Activated CD8-positive, alpha-beta memory T cell treated with anti-CD3 and anti-CD28 coated beads for 4 hours (primary cell): ENCODE measurements at places on chromosomes 6 and 20.

GRCh38 chr20:16123623-16124022, 449.6 kb downstream of the KIF16B start:
- DNase-seq = no peak

DNA sequence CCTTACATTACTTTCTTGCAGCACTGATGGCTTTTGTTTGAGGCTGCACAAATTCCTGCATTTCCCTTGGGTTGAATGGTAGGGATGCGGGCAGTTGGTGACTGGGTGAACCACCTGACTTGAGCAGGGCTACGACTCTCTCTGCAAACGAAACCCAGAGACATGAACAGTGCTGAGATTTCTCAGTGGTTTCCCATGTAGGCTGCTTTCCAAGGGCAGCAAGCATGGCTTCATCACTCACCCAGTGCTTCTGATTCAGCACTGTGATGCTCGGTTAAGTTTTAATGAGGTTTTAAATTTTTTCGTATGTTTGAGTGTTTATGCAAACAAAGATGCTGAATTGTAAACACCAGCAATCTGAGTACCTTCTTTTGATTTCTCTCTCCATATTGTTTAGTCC, 127.2 kb downstream of the MTHFD1L start:
- no peak for DNase-seq

DNA sequence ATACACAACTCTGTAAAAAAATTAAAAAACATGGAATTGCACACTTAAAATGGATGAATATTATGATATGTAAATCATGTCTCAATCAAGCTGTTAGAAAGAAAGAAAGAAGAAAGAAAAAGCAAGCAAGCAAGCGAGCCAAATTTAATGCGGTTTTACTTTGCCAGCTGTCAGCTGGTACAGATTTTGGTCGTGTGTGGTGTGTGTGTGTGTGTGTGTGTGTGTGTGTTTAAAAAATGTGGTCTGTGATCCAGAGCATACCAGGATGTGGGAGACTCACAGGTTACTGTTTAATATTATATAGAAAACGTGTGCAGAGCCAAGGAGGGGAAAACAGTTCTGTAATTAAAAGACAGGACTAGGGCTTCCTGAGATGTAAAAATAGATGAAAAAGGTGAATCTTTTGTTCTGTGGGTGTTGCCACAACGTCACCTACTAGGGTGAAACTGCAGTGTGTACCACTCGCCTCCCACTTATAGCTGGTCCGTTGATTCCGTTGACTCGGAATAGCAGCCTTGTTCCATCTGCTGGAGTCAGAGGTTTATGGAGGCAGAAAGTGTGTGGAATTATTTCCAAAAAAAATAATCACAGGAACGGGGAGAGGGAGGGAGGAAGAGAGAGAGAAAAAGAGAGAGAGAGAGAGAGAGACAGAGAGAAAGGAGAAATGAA, 197.7 kb downstream of the BCAS1 start:
- peak; percentile 21 for DNase-seq

GRCh38 chr20:20065361-20065760, 13.0 kb downstream of the CFAP61 start:
- no peak for DNase-seq

GRCh38 chr6:45000833-45001232, 327.3 kb upstream of the RUNX2 start:
- no peak for DNase-seq

DNA sequence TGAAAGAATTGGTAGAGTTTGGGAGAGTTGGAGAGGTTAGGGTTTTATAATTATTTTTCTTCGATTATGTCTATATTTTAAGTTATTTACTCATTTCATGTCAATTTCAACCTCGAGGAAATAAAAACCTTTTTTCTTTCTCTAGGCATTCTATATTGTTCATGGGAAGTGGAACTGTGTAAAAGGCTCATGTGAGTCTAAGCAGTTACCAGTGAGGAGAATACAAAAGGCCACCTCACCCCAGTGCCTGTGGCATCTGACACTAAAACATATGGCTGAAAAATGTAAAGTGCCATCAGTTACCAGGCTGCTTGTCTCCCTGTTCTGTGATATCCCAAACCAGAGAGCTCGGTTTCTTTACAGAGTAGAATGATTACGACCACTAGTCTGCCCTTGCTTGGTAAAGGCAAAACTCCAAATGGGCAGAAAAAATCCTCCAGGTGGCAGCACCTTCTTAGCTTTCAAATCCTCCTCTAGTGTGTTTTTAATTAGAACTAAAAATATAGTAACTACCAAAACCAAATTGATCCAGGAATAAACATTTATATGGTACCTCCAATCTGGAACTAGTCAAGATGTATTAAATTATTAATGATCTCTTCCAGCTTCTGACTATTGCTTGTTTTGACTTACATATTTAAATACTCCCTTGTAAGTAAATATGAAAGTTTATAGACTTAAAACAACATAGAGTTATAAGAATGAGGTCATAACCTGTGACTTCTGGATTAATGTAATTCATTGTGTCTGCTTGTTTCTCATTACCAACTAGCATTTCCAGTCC, 122.6 kb upstream of the MCHR2 start:
- no peak for DNase-seq

DNA sequence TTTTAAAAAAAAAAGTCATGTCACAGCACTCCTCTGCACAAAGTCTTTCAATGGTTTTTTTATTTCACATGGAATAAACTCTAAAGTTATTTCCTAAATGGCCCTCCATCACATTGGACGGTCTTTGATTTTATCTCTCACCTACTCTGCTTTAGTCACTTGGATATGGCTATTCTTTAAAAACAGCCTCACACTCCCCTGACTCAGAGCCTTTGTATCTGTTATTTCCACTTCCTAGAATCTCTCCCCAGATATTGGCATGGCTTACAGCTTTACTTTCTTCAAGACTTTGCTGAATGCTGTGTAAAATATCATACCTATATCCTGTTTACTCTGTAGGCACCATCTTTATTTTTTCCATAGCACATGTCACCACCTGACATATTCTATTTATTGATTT, 194.7 kb upstream of the MCHR2 start:
- DNase-seq = no peak

DNA sequence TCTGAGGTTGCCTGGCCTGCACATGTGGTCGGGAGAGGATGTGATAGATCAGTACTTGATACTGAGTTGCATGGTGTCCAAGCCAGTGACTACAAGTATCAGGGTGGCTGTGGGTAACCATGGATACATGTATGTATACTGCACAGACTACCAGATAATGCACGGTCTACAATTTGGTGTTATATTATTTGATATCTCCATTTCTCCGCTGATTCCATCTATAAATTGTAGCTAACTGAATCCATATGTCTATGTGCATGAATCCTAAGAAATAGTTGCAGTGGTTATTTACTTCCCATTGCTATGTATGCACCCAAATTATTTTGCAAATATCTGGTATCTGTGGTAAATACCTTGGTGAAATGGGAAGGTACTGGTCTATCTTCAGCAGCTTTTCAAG, 83.8 kb upstream of the KIF25 start:
- no peak for DNase-seq

DNA sequence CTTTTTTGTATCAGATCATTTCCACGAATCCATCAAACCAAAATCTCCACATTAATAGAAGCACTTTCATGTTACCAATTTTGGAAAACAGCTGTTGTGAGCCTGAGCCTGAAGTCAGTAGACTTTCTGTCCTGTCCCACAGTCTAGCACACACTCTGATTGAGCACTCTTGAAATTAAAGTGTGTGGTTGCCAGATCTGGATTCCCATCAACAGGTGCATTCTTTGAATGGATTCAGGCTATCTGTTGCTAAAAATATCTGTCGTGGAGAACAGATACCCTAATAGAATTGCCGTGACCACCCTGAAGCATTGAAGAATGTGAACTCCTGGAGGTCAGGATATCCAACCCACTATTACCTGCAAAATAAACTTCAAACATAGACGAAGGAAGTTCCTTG, 73.3 kb downstream of the TFAP2A start:
- DNase-seq = no peak

- no peak for DNase-seq
These were observed 12.2 kb upstream of the NRM start for GRCh38 chr6:30703011-30703410.

DNA sequence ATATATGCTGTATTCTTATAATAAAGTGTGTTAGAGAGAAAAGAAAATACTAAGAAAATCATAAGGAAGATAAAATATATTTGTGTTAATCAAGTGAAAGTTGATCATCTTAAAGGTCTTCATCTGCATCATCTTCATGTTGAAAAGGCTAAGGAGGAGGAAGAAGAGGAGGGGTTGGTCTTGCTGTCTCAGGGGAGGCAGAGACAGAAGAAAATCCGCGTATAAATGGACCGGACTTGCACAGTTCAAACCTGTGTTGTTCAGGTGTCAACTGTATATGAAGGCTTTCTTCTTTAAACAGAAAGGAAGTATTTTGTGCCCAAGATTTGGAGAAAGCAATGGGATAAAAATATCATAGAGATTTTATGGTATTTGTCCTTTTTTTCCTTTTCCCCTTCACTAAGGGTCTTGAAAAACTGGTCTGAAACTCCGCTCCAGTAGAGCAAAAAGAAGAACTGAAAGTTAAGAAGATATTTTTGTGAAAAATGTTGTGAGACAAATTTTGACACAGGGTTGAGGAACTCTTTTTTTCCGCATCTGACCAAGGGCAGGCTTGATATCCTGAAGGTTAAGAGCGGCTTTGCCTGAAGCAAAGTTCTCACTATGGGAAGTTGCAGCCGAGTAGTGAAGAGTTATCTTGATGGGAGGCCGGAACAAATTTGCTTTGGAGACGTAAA, 350.7 kb downstream of the LAMA2 start:
- no peak for DNase-seq

DNA sequence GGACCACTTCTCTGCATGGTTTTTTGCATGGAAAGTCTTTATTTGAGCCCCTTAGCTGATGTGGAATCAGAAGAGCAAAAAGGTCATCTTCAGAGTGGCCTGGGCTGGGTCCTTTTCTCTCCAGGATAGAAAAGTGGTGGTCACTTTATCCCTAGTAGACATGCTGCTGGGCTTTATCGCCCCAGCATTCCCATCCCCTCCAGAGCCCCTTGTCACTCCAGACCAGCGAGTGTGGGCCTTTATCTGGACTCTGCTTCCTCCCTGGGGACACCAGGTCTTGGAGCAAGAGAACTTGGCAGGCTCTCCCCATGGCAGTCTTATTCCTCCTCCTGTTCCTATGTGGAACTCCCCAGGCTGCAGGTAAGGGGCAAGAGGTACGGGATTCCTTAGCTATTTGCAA, at the start of gene LY6G6F:
Gene LY6G6F, plus strand, starts transcription at position 268 of the 400 bp plus-strand sequence. Its CDS starts 41 bp downstream, at position 309.
- no peak for DNase-seq

GRCh38 chr20:60117065-60117464, 158.8 kb downstream of the CDH26 start:
- no peak for DNase-seq

DNA sequence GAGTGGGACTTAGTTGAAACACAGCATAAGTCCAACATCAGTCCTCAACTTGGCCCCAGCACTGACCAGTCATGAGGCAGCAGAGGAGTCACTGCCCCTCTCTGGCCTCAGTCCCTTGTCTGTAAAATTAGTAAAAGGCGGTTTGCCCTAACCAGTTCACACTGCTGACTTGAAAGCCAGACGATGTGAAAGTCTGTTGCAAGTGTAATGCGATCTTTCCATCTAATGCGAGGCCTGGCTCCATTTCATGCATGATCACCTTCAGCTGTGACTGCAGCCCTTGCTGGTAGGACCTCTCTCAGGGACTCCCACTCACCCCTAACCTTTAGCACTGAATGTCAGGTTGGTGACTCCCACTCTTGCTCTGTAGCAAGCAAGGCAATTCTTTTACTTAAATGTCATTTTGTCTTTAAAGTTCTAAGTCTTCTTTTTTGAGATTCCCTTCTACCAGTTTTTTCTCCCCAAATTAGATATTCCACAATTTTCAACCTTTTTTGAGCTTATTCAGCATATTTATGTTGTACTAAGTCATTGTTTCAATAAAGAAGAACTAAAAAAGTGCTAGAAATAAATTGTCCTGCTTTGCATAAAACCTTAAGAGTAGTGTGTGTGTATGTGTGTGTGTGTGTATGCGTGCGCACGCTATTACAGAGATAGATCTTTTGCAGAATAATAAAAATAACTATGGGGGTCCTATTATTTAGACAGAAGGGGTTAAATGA, 245.5 kb downstream of the PACRG start:
- DNase-seq = no peak

GRCh38 chr20:41078329-41078728, 49.7 kb downstream of the TOP1 start:
- DNase-seq = no peak

GRCh38 chr6:137430954-137431353, 63.2 kb downstream of the OLIG3 start:
- no peak for DNase-seq

GRCh38 chr6:93341900-93342613, 77.3 kb downstream of the EPHA7 start:
- no peak for DNase-seq

DNA sequence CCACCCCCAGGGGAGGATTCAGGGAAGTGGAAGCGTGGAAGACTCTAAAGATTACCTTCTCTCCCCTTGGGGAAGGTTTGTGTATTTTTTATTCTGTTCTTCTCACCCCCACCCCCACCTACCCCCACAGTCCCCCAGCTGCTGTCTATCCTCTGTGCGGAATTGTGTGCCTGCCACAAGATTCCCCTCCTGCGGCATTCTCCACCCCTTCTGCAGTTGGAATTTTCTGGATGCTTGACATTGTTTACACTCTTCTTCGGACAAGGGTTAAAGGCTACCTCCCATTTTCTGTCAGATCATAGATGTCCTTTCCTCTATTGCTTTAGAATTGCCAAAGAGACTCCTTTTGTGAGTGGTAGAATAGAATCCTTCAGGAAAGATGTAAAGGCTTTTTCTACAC, 60.4 kb upstream of the EDN3 start:
- no peak for DNase-seq

DNA sequence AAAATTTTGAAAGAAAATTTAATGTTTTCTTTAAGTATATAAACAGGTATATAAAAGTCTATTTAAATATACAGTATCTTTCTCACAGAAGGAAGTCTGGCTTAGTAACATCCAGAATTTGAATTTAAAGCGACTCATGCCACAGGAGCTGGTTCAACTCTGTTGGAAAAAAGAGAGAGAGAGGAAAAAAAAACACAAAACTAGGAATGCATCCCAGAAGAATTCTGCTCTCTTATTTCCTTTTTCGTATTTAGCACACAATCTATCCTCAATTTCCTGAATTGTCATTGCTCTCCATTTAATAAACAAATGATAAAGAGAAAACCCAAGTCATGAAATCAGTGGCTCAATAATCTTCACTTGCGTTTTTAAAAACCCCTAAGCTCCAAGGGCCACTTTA, 107.5 kb upstream of the SCAF8 start:
- no peak for DNase-seq

GRCh38 chr6:4890627-4891026, 113.2 kb downstream of the RPP40 start:
- DNase-seq = no peak

DNA sequence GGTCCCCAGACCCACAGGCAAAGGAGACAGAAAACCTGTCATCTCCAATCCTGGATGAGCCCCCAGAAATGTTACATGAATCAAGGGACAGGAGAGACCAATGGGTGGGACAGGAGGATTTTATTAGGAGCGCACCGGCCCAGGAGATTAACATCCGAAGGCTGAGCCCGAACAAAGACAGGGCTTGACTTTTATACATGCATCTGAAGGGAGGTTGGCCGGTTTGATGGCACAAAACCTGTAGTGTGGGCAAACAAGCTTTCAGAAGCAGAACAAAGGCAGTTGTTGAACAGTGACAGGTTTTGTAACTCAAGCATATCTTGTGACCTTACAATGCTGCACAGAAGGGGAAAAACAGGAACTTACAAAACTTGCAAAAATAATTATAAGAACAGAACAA, 83.9 kb upstream of the GPR6 start:
- no peak for DNase-seq

- no peak for DNase-seq
These were observed 44.6 kb downstream of the SSR1 start for GRCh38 chr6:7268362-7268761.
